ENCODE measurements at places on chromosomes 4 and X.
A peak's percentile ranks its signal among the peaks of the same experiment; 100 is the strongest.

- no peak for DNase-seq
Measured at GRCh38 chr4:159414305-159414704, 311.4 kb downstream of the RAPGEF2 start.

- DNase-seq = peak; percentile 93
Measured at GRCh38 chr4:107854356-107855022, 29.8 kb downstream of the SGMS2 start.

GRCh38 chr4:88570001-88570400 is 22.3 kb upstream of the HERC3 start:
- DNase-seq = no peak

DNA sequence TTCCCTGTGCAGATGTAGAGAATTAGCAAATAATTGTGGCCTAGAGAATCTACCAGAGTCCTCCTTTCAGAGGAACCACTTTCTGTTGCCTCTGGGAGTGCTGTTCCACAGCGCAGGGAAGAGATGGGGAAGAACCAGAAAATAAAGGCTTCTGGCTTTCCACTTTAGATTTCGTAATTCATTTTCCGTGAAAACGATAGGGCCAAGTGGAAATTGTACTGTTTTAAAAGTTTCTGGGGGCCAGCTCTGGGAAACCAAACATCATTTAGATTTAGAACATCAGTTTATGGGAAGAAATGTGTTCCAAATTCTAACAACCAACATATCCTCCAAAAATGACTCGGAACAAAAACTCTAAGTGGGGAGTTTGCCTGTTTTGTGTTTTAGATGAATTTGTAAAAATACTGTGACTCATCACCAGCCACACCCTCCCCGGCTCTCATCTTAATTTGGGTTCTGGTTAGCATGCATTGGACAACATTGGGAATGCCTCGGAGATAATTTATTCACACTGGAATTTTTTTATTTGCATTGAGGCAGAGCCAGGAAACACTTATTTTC is 65.2 kb upstream of the LNX1 start:
- DNase-seq = peak; percentile 82

GRCh38 chrX:63349307-63349706 is 1.8 kb downstream of the SPIN4 start:
- DNase-seq = peak; percentile 1

- DNase-seq = peak; percentile 49
Measured at GRCh38 chrX:45715748-45716147, 515.1 kb upstream of the DIPK2B start.

DNA sequence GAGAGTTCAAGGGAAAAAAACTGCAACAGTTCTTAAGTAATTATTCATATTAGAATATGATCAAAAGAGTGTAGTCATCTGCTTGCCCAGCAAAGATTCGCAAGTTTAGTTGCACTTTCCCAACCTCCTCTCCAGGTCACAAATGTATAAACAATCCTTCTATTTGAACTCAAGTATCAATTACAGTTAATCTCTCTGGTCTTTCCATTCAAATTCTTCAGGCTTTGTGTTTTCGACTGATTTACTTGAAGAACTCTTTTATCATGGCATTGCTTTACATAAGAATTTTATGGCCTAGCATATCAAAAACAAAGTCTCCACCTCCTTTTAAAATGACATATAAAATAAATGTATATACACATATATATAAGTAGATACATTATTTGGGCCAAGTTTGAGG is 1009.6 kb upstream of the DIAPH2 start:
- no peak for DNase-seq

DNA sequence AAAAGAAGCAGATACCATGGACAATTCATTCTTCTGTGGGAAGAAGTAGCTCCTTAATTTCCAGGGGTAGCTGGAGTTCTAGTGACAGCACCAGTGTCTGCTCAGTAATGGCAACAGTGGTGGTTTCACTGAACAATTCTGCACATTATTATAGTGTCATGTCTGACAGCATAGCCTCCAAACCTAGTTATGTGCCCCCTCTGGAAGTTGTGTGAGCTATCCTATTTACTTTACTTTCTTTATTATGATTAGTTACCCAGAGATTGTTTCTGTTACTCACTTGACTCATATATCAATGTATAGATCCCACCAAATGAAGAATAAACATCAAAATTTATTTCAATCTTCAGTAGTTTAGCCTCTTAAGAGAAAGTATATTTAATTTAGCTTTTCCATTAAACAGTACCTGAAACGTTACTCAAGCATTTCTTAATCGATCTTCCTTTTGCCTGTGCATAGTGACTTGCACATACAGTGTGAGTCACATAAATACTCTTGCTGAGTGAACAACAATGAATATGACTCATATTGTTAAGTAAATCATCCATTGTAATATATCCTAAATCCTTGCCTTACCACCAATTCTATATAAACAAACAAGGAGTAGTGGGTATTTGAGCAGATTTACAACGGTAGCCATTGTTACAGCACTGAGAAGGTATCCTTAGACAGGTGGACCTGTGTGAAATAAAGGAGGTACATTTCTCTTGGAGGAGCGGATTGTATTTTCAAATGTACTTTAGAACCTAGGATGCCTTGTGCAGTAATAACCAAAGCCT is 534.7 kb downstream of the ANKRD50 start:
- peak; percentile 90 for DNase-seq

GRCh38 chrX:77788050-77788449 is 2.0 kb upstream of the ATRX start:
- peak; percentile 39 for DNase-seq

- DNase-seq = no peak
Measured at GRCh38 chr4:57763070-57763469, 652.9 kb upstream of the IGFBP7 start.

DNA sequence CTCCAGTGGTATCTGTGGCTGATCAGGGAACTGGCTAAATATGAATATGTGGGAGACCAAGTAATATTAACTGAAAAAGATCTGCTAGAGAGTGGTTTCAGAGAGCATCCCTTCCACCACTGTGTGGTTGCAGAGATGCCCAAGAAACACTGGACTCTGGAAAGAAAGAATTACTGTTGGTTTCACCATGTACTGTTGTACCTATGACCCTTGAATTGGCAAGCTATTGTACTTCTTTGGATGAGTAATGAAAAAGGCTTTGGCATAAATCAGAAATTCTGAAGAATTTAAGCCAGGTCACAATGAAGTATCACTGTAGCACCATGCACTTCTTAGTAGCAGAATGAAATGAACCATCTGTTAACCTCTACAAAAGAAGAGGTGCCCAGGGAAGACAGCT is 134.4 kb upstream of the INTU start:
- peak; percentile 27 for DNase-seq

DNA sequence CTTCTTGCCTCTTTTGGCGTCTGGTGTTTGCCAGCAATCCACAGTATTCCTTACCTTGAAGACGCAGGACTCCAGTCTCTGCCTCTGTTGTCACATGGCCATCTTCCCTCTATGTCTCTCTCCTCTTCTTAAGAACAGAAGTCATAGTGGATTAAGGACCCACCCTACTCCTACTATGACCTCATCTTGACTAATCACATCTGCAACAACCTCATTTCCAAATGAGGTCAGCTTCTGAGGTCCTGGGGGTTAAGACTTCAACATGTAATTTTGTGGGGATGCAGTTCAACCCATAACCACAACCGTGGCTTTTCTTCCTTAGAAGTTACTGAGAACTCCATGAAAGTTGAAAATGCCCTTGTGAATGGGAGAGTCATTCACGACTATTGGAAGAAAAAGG is 23.3 kb downstream of the TLR8 start:
- DNase-seq = peak; percentile 70

DNA sequence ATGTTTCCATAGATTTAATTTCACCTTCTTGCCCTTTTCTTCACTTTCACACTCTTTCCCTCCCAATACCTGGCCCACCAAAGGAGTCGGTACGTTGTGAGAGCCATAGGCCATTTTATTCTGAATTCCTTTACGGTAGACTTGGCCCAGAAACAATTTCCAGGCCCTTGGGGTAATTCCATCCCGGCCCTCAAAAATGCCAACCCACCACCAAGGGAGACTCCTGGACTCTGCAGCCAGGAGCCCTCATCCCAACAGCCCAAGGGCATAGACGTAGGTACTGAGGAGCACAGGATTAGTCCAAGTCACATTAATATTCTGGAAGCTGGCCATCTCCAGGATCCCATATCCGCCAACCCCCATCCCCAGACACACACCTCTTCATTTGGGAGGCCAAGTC is 102.9 kb downstream of the LIMCH1 start:
- no peak for DNase-seq

- peak; percentile 46 for DNase-seq
Measured at GRCh38 chr4:55742655-55743202, 76.9 kb upstream of the EXOC1L start.

- no peak for DNase-seq
Measured at GRCh38 chrX:44898411-44899221, 25.6 kb downstream of the KDM6A start.

DNA sequence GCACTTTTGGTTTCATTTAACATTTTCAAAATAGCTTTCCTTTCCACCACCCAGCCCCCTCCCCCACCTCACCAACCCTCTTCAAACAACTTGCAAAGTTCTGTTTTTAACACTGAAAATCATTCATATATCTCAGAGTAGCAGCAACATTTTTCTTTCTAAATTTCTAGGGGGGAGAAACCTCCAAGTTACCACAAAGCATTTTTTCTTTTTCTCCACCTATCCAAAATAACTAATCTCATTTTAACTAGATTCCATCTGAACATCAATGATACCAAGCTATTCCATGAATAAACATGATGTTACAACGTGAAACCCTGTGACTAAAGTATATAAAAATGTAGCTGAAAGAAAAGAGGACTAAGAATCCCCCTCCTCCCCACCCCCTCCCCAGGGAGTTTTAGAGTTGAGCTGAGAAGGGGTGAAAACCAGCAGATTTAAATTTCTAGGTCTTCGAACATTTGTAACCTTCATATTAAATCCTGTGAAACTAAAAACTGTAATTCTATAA is 5.2 kb downstream of the LDB2 start:
- peak; percentile 34 for DNase-seq

GRCh38 chr4:14829795-14830194 is 172.5 kb upstream of the CPEB2 start:
- DNase-seq = no peak

DNA sequence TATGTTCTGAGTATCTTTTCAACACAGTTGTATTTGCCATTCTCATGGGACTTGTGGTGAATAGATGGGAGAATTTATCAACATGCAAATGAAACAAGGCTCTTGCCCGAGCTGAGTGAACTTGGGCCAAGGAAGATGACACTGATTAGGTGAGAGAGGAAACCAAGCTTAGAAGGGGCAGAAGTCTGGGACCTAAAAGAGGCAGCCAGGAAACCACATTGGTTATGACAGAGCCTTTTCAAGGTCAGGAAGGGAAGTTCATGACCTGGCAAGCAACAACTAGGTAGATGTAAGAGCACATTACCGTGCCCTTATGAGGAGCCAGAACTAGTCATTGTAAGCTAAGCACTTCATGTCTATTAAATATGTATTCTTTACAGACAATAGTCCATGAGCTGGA is 590.3 kb downstream of the PACRGL start:
- DNase-seq = no peak
